Naive thymus-derived CD8-positive, alpha-beta T cell (primary cell): ENCODE measurements at places on chromosomes 5 and 9.
A peak's percentile ranks its signal among the peaks of the same experiment; 100 is the strongest.

GRCh38 chr9:114611516-114612271 is 603 bp downstream of the TMEM268 start:
- H3K4me3 ChIP-seq: peak overlapping the region; percentile 89
- H3K27me3 ChIP-seq: no peaks in the 10 kb centered on the region
- no peaks in the 10 kb centered on the region for H3K36me3 ChIP-seq
- peak overlapping the region; percentile 90 for H3K27ac ChIP-seq
- DNase-seq: no peak

GRCh38 chr5:94754824-94755223 is 136.4 kb downstream of the SLF1 start:
- H3K4me1 ChIP-seq: no peaks in the 10 kb centered on the region
- H3K36me3 ChIP-seq: no peaks in the 10 kb centered on the region
- H3K27me3 ChIP-seq: no peaks in the 10 kb centered on the region
- H3K27ac ChIP-seq: no peak overlapping the region

- DNase-seq: no peak
- H3K27me3 ChIP-seq: no peaks in the 10 kb centered on the region
- no peaks in the 10 kb centered on the region for H3K36me3 ChIP-seq
- H3K27ac ChIP-seq: no peak overlapping the region
- H3K4me1 ChIP-seq: no peaks in the 10 kb centered on the region
Measured at GRCh38 chr9:81716409-81716808, 27.1 kb upstream of the TLE1 start.

GRCh38 chr9:137366445-137366810 is 56.5 kb downstream of the EXD3 start:
- no peak overlapping the region for H3K4me3 ChIP-seq
- H3K36me3 ChIP-seq: peaks cover 5% of the 10 kb centered on the region
- H3K4me1 ChIP-seq: peaks cover 3% of the 10 kb centered on the region

DNA sequence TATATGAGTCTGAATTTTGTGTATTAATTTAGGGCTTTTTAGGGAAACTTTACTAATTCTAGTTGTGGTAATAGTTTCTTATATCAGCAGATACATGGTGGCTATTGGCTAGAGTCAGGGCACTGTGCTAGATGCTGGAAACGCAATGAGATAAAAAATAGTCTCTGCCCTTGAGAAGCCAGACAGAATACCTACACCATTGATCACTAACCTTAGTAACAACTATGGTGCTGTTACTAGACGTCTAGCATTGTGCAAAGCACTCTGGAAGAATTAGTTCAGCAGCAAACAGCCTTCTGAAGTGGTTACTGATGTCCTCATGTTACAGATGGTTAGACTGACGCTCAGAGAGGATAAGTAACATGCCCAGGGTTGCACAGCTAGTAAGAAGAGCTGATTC is 61.8 kb downstream of the GDA start:
- H3K27me3 ChIP-seq: peaks cover 21% of the 10 kb centered on the region
- H3K27ac ChIP-seq: no peak overlapping the region
- H3K4me1 ChIP-seq: no peaks in the 10 kb centered on the region
- DNase-seq: no peak

GRCh38 chr5:132797651-132798050 is 15.5 kb upstream of the SOWAHA start:
- H3K36me3 ChIP-seq: peaks cover 1% of the 10 kb centered on the region
- H3K27me3 ChIP-seq: peaks cover 13% of the 10 kb centered on the region
- no peak overlapping the region for H3K27ac ChIP-seq
- DNase-seq: no peak

GRCh38 chr5:123359454-123360200 is 63.6 kb downstream of the CEP120 start:
- no peak overlapping the region for H3K27ac ChIP-seq
- H3K4me1 ChIP-seq: peaks cover 6% of the 10 kb centered on the region
- no peak for DNase-seq
- no peak overlapping the region for H3K4me3 ChIP-seq
- peaks cover 35% of the 10 kb centered on the region for H3K36me3 ChIP-seq
- H3K27me3 ChIP-seq: no peaks in the 10 kb centered on the region

GRCh38 chr5:133327946-133328401 is 276.2 kb downstream of the HSPA4 start:
- no peak for DNase-seq
- peaks cover 1% of the 10 kb centered on the region for H3K27me3 ChIP-seq
- no peaks in the 10 kb centered on the region for H3K36me3 ChIP-seq
- no peak overlapping the region for H3K27ac ChIP-seq

DNA sequence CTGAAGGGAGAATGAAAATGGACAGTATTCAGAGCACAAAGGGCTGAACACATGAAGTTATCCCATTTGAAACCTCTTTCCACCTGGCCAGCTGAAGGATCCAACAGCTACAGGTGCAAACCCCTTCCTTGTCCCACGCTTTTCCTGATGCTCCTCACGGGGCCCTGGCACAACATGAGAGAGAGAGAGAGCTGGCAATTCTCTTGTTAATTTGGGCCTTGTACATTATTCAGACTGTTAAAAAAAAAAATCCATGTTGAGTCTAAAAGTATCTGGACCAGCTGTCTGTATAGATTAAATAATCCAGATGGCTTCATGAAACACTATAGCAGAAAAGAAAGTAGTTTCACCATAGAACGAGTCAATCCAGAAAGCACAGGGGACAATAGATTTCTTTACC is 74.1 kb downstream of the HMHB1 start:
- H3K27ac ChIP-seq: no peak overlapping the region
- H3K27me3 ChIP-seq: peaks cover 8% of the 10 kb centered on the region
- no peak for DNase-seq
- no peak overlapping the region for H3K4me3 ChIP-seq

DNA sequence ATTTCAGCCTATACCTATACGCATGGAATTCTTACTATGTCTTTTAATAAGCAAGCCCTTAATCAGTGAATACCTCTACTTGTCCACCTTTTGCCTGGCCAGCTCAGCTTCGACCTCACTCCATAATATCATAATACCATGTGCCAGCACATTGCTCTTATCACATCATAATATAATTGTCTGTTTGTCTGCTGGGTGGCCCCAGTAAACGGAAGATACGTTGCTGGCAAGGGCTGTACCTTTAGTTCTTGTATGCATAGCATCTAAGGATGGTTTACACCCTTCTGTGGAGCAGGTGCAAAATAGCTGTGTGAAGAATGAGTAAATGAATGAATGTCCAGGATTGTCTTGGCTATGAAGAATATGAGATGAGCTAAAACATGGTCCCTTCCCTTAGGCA is 29.9 kb downstream of the SV2C start:
- H3K27me3 ChIP-seq: peaks cover 46% of the 10 kb centered on the region
- H3K36me3 ChIP-seq: no peaks in the 10 kb centered on the region
- no peak for DNase-seq
- no peak overlapping the region for H3K27ac ChIP-seq
- no peaks in the 10 kb centered on the region for H3K4me1 ChIP-seq
- no peak overlapping the region for H3K4me3 ChIP-seq

GRCh38 chr5:147751156-147751830 is 31.2 kb downstream of the JAKMIP2 start:
- H3K27ac ChIP-seq: no peak overlapping the region
- H3K4me1 ChIP-seq: no peaks in the 10 kb centered on the region
- H3K4me3 ChIP-seq: no peak overlapping the region
- H3K36me3 ChIP-seq: no peaks in the 10 kb centered on the region

GRCh38 chr9:109118808-109119438 is 824 bp downstream of the TMEM245 start:
- no peaks in the 10 kb centered on the region for H3K36me3 ChIP-seq
- no peak for DNase-seq
- H3K27me3 ChIP-seq: no peaks in the 10 kb centered on the region

- peaks cover 7% of the 10 kb centered on the region for H3K27me3 ChIP-seq
- H3K4me1 ChIP-seq: no peaks in the 10 kb centered on the region
- no peak overlapping the region for H3K4me3 ChIP-seq
- no peak overlapping the region for H3K27ac ChIP-seq
- no peak for DNase-seq
Measured at GRCh38 chr5:99177796-99178195, 249.0 kb upstream of the CHD1 start.

DNA sequence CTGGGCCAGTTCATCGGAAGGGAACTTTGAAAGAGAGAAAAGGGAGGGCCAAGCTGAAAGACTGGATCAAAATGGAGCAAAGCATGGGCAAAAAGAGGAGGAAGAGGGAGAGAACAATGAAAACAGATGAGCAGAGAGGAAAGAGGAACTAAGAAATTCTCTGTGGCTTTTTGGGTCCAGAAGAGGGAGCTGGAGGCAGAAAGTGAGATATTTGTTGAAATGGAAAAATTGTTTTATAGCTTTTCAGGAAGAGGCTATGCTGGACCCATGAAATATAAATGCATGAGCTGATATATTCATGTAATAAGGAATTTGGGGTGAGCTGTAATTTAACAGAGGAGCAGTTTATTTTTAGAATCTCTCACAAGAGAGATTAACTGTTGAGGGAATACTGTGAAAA is 457.3 kb downstream of the DMAC1 start:
- no peaks in the 10 kb centered on the region for H3K4me1 ChIP-seq
- H3K4me3 ChIP-seq: no peak overlapping the region
- no peaks in the 10 kb centered on the region for H3K36me3 ChIP-seq
- peaks cover 9% of the 10 kb centered on the region for H3K27me3 ChIP-seq
- H3K27ac ChIP-seq: no peak overlapping the region

GRCh38 chr9:129184596-129185122 is 6.6 kb upstream of the IER5L start:
- H3K4me3 ChIP-seq: no peak overlapping the region
- H3K36me3 ChIP-seq: no peaks in the 10 kb centered on the region

GRCh38 chr9:7342736-7343135 is 456.8 kb downstream of the DMAC1 start:
- no peaks in the 10 kb centered on the region for H3K4me1 ChIP-seq
- DNase-seq: no peak
- no peaks in the 10 kb centered on the region for H3K36me3 ChIP-seq

GRCh38 chr5:77461287-77461686 is 30.8 kb downstream of the WDR41 start:
- peaks cover 37% of the 10 kb centered on the region for H3K36me3 ChIP-seq
- no peak overlapping the region for H3K4me3 ChIP-seq
- no peak overlapping the region for H3K27ac ChIP-seq
- DNase-seq: no peak
- peaks cover 2% of the 10 kb centered on the region for H3K4me1 ChIP-seq

DNA sequence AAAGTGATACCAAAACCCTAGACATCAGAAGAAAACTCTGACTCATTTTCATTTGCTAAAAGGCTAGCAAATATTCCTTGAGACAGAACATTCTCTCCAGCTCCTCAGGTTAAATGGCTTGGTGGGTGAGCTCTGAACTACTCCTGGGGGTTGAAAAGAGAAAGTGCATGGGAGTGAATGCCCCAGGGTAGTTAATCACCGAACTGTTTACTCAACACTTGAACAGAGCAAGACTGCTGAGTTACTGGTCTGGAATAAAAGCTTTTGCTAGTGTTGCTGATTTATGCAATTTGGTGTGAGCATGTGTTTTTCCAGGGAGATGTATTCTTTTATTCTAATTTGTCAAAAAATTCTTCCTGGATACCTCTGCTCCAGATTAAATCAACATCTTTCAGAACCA is 88.3 kb upstream of the PRDM9 start:
- no peaks in the 10 kb centered on the region for H3K27me3 ChIP-seq
- no peak overlapping the region for H3K27ac ChIP-seq
- H3K4me3 ChIP-seq: no peak overlapping the region
- no peaks in the 10 kb centered on the region for H3K4me1 ChIP-seq

DNA sequence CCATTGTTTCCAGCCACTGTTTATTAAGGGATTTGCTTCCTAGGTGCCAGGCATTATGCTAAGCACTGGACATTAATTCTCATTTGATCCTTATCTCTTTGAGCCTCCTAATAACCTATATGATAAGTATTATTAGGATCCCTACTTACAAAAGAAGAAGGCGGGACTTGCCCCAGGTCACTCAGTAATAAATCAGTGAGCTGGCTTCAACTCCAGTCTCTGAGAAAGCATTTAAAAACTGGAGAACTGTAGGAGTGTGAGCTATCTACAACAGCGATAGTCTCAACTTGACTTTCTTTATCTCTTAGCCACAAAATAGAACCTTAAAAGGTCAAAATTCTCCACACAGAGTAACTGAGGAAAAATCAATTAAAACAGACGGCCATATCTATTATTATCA is 155.0 kb downstream of the GNAQ start:
- peaks cover 6% of the 10 kb centered on the region for H3K4me1 ChIP-seq
- peaks cover 6% of the 10 kb centered on the region for H3K36me3 ChIP-seq
- no peak for DNase-seq
- H3K4me3 ChIP-seq: no peak overlapping the region
- no peak overlapping the region for H3K27ac ChIP-seq
- no peaks in the 10 kb centered on the region for H3K27me3 ChIP-seq

DNA sequence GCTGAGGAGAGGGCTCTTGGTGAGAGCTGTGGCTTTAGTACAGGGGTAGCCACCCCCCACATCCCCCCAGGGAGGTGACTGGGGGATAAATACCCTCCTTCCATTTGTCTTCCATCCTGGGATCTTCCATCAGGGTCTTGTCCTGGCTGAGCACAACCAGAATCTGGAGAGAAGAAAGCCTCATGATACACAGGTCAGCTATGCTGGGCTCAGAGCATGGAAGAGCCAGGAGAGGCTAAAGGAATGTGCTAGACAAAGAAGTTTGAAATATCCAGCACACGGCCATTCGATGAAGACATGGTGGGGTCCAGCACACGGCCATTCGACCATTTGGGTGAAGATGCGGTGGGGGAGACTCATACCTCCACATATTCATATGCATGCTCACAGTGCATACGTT is 30.0 kb downstream of the ROPN1L start:
- peaks cover 7% of the 10 kb centered on the region for H3K4me1 ChIP-seq
- no peak overlapping the region for H3K27ac ChIP-seq
- no peak overlapping the region for H3K4me3 ChIP-seq
- DNase-seq: no peak
- H3K27me3 ChIP-seq: peaks cover 4% of the 10 kb centered on the region

GRCh38 chr5:174877987-174878386 is 153.6 kb downstream of the MSX2 start:
- no peaks in the 10 kb centered on the region for H3K36me3 ChIP-seq
- H3K27ac ChIP-seq: no peak overlapping the region
- H3K4me1 ChIP-seq: no peaks in the 10 kb centered on the region
- peaks cover 13% of the 10 kb centered on the region for H3K27me3 ChIP-seq
- no peak overlapping the region for H3K4me3 ChIP-seq
- no peak for DNase-seq

GRCh38 chr9:23492126-23493002 is 333.7 kb downstream of the ELAVL2 start:
- H3K4me3 ChIP-seq: no peak overlapping the region
- no peaks in the 10 kb centered on the region for H3K4me1 ChIP-seq
- H3K27ac ChIP-seq: no peak overlapping the region
- no peaks in the 10 kb centered on the region for H3K27me3 ChIP-seq

DNA sequence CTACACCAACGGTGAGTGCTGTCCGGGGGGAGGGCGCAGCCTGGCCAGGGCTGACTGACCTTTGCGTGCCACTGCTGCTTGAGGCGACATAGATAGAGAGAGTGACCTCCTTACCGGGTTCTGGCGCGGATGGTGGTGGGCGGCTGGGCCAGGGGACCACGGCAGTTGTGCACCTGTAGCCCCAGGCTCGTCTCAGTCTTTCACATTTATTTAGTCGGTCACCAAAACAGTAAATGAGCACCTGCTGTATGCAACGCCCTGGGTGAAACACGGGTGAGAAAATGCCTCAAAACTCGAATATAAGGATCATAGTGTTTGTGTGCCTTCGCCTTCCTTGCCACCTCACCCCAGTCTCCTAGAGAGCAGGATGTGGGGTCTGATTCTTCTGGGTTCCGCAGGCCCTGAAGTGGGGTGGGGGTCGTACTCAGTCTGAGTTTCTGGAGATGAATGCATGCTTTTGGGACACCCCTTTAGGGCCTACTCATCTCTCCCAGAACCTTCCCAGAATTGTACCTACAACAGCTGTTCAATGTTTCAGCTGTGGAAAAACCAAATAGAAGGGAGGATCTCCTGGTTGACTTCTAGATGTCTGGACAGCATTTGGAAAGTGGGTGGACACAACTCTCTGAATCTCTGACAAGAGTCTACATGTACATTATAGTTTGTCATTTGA is 714 bp downstream of the SEC24A start:
- peaks cover 21% of the 10 kb centered on the region for H3K4me1 ChIP-seq
- H3K27me3 ChIP-seq: no peaks in the 10 kb centered on the region
- no peaks in the 10 kb centered on the region for H3K36me3 ChIP-seq
- no peak for DNase-seq
- H3K27ac ChIP-seq: peak overlapping the region; percentile 94
- H3K4me3 ChIP-seq: peak overlapping the region; percentile 88
